Central memory CD8-positive, alpha-beta T cell (primary cell): ENCODE measurements at places on chromosomes 5 and 9.
A peak's percentile ranks its signal among the peaks of the same experiment; 100 is the strongest.

DNA sequence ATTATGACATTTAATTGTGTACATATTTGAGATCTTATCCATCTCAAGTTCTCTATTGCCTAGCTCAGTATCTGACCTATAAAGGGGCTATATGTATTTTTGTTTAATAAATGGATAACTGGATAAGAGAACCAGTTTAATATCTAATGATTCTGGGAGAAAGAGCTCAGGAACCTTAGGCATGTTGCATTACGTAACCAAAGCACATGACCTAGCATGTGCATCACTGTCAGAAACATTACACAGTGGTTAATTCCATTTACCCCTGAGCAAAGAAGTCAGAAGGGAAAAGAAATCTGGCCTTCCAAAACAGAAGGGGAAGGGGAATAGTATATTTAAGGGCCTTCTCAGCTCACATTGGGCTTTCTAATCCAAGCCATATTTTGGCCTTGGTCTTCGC, 12.3 kb downstream of the PAPPA start:
- H3K27ac ChIP-seq = no peak overlapping the region
- H3K27me3 ChIP-seq = no peaks in the 10 kb centered on the region
- no peak for DNase-seq
- H3K36me3 ChIP-seq = no peaks in the 10 kb centered on the region
- H3K4me3 ChIP-seq = no peak overlapping the region

- H3K4me1 ChIP-seq = no peaks in the 10 kb centered on the region
- peaks cover 29% of the 10 kb centered on the region for H3K27me3 ChIP-seq
- H3K36me3 ChIP-seq = no peaks in the 10 kb centered on the region
- H3K4me3 ChIP-seq = no peak overlapping the region
Observed at GRCh38 chr5:72064801-72065570, 42.3 kb upstream of the MAP1B start.

GRCh38 chr5:90866333-90866732, 307.7 kb downstream of the ADGRV1 start:
- no peaks in the 10 kb centered on the region for H3K4me1 ChIP-seq
- H3K36me3 ChIP-seq = no peaks in the 10 kb centered on the region
- DNase-seq = no peak
- no peak overlapping the region for H3K4me3 ChIP-seq

GRCh38 chr5:68110894-68111293, 104.7 kb upstream of the PIK3R1 start:
- no peaks in the 10 kb centered on the region for H3K4me1 ChIP-seq
- H3K27ac ChIP-seq = no peak overlapping the region
- no peak for DNase-seq
- H3K27me3 ChIP-seq = no peaks in the 10 kb centered on the region
- no peaks in the 10 kb centered on the region for H3K36me3 ChIP-seq

GRCh38 chr5:14838396-14839319, 32.9 kb downstream of the ANKH start:
- no peak overlapping the region for H3K4me3 ChIP-seq
- no peak overlapping the region for H3K27ac ChIP-seq
- no peaks in the 10 kb centered on the region for H3K27me3 ChIP-seq
- DNase-seq = no peak
- H3K36me3 ChIP-seq = no peaks in the 10 kb centered on the region
- H3K4me1 ChIP-seq = no peaks in the 10 kb centered on the region

DNA sequence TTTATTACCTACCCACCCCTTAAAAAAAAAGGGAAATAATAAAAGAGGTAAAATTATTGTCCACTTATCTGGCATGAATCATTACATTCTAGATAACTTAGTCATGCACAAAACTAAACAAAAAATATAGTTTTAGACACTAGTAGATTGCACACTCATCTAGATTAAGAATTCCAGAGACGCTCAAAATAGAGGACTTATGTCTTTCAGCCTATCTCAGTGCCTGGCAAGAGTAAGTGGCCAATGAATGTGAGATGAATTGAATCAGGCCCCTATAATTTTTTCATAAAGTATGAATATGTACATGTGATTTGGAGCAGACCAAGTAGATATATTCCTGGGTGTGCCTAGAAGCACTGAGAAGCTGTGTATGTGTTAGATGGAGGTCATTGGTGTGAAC, 2.0 kb upstream of the RXFP3 start:
- no peak overlapping the region for H3K27ac ChIP-seq
- DNase-seq = no peak
- H3K4me1 ChIP-seq = no peaks in the 10 kb centered on the region
- no peak overlapping the region for H3K4me3 ChIP-seq

GRCh38 chr5:60503771-60504170, 196.2 kb downstream of the DEPDC1B start:
- H3K4me3 ChIP-seq = no peak overlapping the region
- no peak overlapping the region for H3K27ac ChIP-seq
- no peaks in the 10 kb centered on the region for H3K27me3 ChIP-seq
- H3K36me3 ChIP-seq = no peaks in the 10 kb centered on the region
- DNase-seq = no peak

DNA sequence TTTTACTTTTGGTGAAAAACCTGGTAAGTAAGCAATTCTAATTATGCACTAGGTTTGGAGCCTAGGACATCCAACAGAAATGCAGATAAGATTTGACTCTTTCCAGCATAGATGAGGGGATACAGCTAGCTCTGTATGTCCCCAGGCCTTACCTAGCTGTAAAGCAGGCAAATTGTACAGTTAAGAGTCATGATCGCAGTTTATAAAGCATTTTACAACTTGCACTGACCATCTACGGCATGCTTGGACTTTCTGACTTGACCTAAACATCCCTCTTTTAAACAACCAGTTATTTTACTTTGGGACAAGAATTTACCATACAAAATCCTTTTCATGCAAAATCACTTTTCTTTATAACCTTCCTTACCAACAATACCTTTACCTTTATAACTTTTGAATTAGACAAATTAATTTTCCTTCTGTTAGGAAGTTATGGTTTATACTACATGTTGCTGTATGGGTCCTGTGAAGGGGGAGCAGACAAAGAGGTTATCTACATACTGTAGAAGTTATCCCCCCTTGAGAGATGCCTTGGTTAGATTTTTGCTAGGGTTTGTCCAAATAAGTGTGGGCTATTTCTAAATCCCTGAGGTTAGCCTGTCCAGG, 36.8 kb downstream of the FGD3 start:
- no peak for DNase-seq
- peaks cover 49% of the 10 kb centered on the region for H3K36me3 ChIP-seq
- H3K27me3 ChIP-seq = no peaks in the 10 kb centered on the region
- H3K27ac ChIP-seq = peak overlapping the region; percentile 36
- H3K4me3 ChIP-seq = no peak overlapping the region

GRCh38 chr5:171397599-171397998, 9.9 kb downstream of the NPM1 start:
- DNase-seq = no peak
- no peak overlapping the region for H3K4me3 ChIP-seq
- no peaks in the 10 kb centered on the region for H3K27me3 ChIP-seq
- H3K36me3 ChIP-seq = peaks cover 82% of the 10 kb centered on the region
- H3K27ac ChIP-seq = no peak overlapping the region

GRCh38 chr5:143931986-143932385, 120.0 kb downstream of the HMHB1 start:
- peaks cover 46% of the 10 kb centered on the region for H3K27me3 ChIP-seq
- DNase-seq = no peak
- peaks cover 5% of the 10 kb centered on the region for H3K4me1 ChIP-seq
- H3K27ac ChIP-seq = no peak overlapping the region
- no peak overlapping the region for H3K4me3 ChIP-seq

DNA sequence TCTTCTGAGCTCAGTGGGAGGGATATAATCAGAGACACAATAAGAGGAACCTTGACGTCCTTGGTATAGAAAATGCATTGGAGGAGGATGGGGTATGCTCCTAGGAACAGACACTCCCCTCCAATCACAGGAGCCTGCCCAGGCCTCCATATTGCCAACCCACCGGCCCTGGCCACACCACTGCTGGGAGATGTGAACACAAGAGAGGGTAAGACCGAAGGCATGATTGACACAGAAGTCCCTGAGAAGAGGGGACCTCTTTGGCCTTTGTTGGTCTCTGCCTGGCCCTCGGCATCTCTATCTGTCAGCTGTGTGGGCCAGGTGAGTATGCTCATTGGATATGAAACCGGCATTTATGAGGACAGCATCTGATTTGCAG, 62.0 kb downstream of the CRB2 start:
- no peak for DNase-seq
- H3K27me3 ChIP-seq = no peaks in the 10 kb centered on the region
- peaks cover 7% of the 10 kb centered on the region for H3K36me3 ChIP-seq
- no peaks in the 10 kb centered on the region for H3K4me1 ChIP-seq
- H3K4me3 ChIP-seq = no peak overlapping the region

DNA sequence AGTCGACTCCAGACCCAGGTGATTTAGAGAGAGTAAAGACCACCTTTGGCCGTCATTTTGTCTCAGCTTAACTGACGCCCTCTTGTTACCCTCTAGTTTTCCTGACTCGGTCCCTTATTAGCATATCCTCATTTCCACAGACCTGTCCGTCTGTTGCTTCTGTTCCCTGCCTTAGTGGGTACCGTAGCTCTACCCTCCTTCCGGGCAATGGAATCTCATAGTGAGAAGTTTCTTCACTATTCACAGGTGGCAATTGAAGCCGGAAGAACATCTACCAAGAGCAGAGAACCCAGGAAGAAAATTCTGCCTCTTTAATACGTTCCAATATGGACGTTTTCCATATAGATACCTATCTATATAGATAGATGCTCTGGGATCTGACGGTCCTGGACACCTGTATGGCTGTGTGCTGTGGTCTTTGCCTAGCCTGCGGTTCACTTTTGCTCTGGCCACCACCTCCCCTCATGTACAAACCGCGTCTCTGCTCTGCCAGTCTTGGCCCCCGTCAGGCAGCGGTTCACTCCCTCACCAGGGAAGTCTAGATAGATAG, 652 bp upstream of the TMEM161B start:
- peaks cover 33% of the 10 kb centered on the region for H3K36me3 ChIP-seq
- H3K4me3 ChIP-seq = peak overlapping the region; percentile 97
- peaks cover 49% of the 10 kb centered on the region for H3K4me1 ChIP-seq

DNA sequence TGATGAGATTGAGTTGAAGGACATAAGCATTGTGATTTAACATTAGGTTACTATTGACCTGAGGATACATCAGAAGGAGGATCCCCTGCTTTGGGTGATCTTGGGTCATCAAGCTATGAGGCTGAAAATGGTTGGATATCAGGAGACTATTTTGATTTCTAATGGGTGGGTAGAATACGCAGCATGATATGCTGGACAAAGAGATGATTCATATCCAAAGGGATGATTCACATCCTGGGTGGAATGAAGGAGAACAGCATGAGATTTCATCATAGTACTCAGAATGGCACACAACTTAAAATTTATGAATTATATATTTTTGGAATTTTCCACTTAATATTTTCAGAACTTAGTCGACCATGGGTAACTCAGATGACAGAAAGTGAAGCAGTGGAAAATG, 1759.5 kb upstream of the C9orf72 start:
- H3K4me1 ChIP-seq = no peaks in the 10 kb centered on the region
- no peaks in the 10 kb centered on the region for H3K36me3 ChIP-seq
- no peak overlapping the region for H3K27ac ChIP-seq
- DNase-seq = no peak

GRCh38 chr9:129111528-129112151, 425 bp downstream of the PTPA start:
- peak overlapping the region; percentile 67 for H3K27ac ChIP-seq
- H3K4me1 ChIP-seq = peaks cover 23% of the 10 kb centered on the region
- H3K27me3 ChIP-seq = no peaks in the 10 kb centered on the region
- H3K36me3 ChIP-seq = peaks cover 8% of the 10 kb centered on the region
